ENCODE measurements at places on chromosomes 3 and 15.

- DNase-seq = no peak
These were observed 22.6 kb downstream of the ZIC1 start for GRCh38 chr3:147431751-147432150.

DNA sequence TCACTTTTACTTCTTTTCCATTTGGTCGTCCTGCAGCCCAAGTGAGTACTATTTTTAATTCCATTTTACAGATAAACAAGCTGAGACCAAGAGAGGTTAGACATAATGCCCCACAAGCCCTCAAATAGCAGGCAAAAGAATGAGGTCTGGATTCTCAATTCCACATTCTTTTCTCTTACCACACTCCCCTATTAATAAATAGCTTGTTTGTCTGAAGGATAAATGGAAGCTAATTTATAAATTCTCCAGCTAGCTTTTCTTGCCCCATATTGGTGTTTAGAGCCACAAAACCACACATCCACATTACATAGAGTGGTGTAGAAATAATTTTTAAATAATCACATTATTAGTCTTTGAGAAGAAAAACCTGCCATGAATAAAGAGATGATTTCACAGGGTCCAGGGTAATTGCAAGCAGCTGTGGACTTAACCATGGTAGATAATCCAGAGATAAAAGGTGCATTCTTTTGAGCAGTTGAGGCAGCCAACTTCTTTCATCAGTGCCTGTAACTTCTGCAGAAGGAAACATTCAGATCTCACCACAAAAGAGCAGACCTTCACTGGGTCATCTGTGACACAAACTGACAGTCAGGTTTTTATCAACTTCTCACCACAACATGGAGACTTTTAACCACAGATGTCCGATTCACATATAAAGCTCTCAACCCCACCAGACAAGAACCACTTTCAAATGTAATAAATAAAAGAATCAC is 313.4 kb upstream of the STT3B start:
- DNase-seq = no peak

DNA sequence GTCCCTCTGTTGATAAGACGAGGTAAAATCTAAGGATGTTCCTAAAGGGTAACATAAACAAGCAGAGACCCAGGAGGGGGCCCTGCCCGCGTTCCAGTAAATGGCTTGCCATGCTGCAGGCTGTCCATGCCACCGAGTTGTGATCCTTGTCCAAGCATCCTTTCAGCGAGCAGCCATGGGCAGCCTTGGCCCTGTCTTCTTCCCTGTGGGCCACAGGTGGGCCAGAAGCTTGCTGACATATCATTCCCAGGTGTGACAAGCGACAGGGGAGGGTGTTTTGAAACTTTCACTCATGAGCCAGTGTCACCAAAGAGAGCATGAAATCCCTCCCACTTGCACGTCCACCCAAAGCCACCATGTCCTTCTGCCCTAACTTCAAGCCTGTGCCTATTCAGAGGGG is 53.7 kb downstream of the PCSK6 start:
- no peak for DNase-seq

- no peak for DNase-seq
These were observed 25.1 kb downstream of the STIMATE start for GRCh38 chr3:52872245-52872644.

All from stimulated activated CD8-positive, alpha-beta memory T cell treated with anti-CD3 and anti-CD28 coated beads, Interleukin-4, amount 100 ng/mL, for 1 hour (primary cell).